ENCODE measurements at places on chromosomes 3 and 15.

GRCh38 chr3:136281966-136282520 is 31.9 kb downstream of the PCCB start:
- no peak for DNase-seq

DNA sequence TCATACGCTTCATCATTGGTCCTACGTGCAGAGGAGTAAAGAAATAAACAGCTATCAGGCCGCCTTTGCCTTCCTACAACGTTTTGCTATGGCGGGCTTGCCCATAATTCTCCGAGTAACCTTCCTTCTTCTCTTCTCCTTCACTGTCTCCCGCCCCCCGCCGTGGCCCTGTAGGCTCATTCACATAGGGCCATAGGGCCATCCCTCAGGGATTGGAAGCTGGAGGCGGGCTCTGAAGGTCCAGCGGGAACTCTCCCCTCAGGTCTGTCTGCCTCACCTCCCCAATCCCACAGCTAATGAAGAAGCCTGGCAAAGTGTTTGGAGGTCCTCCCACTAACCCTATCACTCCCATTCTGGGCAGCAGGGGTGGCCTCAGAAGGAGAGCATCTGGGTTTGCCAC is 43.6 kb downstream of the SEMA5B start:
- no peak for DNase-seq

DNA sequence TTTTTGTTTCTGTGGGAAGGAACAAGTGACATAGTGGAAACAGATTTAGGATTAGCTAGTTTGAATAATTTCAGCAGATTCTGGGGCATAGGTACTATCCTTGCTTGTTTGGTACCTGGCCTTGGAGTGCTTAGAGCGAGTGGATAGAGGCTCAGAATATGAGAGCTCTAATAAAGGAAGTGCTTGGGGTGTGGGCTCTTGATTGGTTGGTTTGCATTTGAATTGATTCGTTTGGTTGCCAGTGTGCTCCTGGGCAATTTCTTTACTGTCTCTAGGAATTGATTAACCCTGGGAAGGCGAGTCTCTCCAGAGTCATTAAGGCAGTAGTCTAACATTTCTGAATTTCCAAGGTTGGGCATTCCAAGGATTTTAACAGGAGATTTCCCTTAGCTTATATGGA is 98.0 kb downstream of the DTWD1 start:
- no peak for DNase-seq

- DNase-seq = no peak
Measured at GRCh38 chr15:47897525-47897924, 180.2 kb downstream of the SEMA6D start.

DNA sequence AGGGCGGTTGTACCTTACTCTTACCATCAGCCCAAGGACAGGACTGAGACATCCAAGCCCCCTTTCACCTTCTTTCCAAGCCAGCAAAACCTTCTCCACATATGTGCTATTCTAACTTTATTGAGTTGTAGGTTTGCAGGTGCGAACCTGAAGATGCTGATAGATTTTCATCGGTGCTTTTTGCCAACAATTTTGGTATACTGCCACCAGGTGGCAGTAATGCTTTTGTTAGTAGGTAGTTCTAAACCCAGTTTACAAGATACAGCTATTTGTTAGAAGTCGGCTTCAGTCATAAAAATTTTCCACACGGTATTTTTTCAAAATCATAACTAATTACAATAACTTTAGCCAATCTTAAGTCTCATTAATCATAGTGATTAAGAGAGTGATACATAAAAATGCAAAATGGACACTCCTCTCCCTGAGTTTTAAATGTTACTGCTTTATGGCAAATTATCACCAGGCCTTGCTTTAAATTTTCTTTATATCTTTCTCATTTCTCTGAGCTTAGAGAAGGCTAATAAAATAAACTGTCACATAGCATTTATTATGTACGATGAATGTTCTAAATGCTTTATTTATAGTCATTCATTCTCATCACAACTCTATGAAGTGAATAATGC is 636 bp downstream of the TBC1D21 start:
- DNase-seq = no peak

DNA sequence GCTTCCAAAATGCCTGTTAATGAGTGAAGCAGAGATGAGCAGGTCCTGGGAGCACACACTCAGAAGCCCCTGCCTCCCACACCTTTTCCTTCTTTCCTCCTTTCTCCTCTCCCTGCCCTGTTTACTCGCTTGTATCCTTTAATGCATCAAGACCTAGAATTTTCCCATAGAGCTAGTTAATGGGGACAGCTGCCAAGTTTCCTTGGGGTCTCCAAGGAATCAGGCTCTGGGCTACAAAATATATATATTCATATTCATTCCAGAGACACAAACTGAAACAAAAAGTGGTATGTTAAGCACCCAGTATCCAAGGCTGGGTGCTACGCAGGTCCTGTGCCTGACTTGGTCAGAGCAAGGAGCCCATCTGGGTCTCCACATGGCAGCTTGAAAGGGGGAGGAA is 235.6 kb downstream of the MYRIP start:
- DNase-seq = no peak

GRCh38 chr3:158642005-158642404 is 2.3 kb upstream of the GFM1 start:
- DNase-seq = no peak

- DNase-seq = no peak
Measured at GRCh38 chr15:44099671-44100070, 95.4 kb downstream of the FRMD5 start.

GRCh38 chr3:66393333-66394005 is 107.4 kb downstream of the LRIG1 start:
- DNase-seq = no peak
